ENCODE measurements at places on chromosomes 4 and X. TPM values are rescaled to one million over a fixed set of nuclear protein-coding genes. Genes with fewer than 3 reads are reported as not detected.

REELD1 gene
- 1.8 TPM for total RNA-seq

TCEAL2 gene
- 5.2 TPM for total RNA-seq

KLHL15 gene
- total RNA-seq, result 8.9 TPM

DMRTC1 gene
- total RNA-seq, result not detected

TBC1D25 gene
- total RNA-seq, result 15.7 TPM

TMEM184C gene
- 22.7 TPM for total RNA-seq

CXCL8 gene
- total RNA-seq, result 14.0 TPM

ADAMTS3 gene
- 0.54 TPM for total RNA-seq

TSPAN6 gene
- total RNA-seq, result 8.4 TPM

MORC4 gene
- total RNA-seq, result 5.1 TPM

CPE gene
- 7.2 TPM for total RNA-seq

ABLIM2 gene
- total RNA-seq, result 127 TPM

LRCH2 gene
- total RNA-seq, result 3.9 TPM

LUZP4 gene
- not detected for total RNA-seq

TXK gene
- 20.1 TPM for total RNA-seq

FGF5 gene
- total RNA-seq, result not detected

PHOX2B gene
- not detected for total RNA-seq

PDLIM3 gene
- total RNA-seq, result 30.0 TPM

IL13RA1 gene
- 67.1 TPM for total RNA-seq

HEPH gene
- total RNA-seq, result 11.8 TPM

Data from spleen (tissue), 13 donors.